Regular cardiac myocyte (primary cell): ENCODE measurements at places on chromosomes 16 and 17. TPM values are rescaled to one million over a fixed set of nuclear protein-coding genes. Genes with fewer than 3 reads are reported as not detected.

The GAST gene
- not detected in 2 replicates for total RNA-seq

The YWHAE gene
- 374 and 1,144 TPM in 2 replicates for total RNA-seq

The RFFL gene
- 5.4 and 13.4 TPM in 2 replicates for total RNA-seq

The LYZL6 gene
- total RNA-seq: not detected in 2 replicates

The TAT gene
- not detected in 2 replicates for total RNA-seq

The CCL17 gene
- not detected in 2 replicates for total RNA-seq

The CTRB2 gene
- total RNA-seq: not detected in 2 replicates

The ADGRG1 gene
- total RNA-seq: 4.5 and 6.1 TPM in 2 replicates

The KRT13 gene
- total RNA-seq: 0.58 TPM in 1 of 2 replicates, not detected in the other

The KCNJ2 gene
- 3.9 and 7.3 TPM in 2 replicates for total RNA-seq

The NACA2 gene
- total RNA-seq: not detected in 2 replicates
